Stimulated activated CD4-positive, alpha-beta T cell treated with anti-CD3 and anti-CD28 coated beads, Interleukin-2, amount 100 ng/mL, for 48 hours (primary cell): ENCODE measurements at places on chromosomes 16 and 17.

DNA sequence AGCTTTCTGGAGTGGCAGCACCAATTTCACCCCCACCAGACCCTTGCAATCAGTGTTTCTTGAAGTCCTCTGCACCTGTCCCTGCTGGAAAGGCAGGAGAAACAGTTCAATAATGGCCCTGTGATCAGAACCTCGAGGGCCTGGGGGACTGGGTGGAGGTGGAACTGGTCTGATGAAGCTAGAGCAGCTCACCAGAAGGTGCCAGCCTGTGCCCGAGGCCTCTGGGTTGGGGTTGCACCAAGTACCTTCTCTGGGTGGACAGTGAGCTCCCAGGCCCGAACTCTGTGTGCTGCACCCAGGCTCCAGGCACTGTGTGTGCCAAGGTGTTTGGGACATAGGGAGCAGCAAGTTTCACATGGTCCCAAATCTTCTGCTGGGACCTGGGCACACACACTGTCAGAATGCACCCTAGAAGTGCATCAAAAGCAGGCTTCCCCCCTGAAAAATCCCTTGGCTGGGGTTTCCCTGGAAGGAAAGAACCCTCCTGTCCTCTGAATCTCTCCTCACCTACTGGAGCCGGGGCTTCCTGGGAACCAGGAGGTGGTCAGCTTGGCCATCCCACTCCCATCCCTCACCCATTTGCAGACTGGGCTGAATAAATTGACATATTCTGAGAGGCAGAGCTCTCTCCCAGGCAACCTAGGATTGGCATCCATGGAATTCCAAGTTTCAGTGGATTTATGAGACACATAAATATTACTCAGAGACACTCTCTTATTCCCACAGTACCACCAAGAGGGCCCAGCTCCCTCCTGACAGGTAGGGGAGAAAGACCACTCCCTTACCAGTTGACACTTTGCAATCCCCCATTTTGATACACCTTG, 17.4 kb downstream of the CD300LG start:
- no peak for DNase-seq

DNA sequence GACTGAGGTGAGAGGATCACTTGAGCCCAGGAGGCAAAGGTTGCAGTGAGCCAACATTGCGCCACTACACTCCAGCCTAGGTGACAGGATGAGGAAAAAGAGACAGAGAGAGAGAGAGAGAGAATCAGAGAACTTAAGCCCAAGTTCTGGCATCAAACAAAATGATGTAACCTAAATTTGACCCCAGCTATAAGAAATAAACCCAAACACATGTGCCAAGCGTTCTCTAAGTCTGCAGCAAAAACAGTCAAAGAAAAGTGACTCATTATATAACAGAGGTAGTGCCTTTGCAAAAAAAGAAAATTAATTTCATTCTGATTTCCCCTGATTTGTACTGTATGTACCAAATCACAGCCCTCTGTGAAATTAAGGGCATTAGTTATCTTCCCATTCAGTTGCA, 89.5 kb downstream of the CDH11 start:
- DNase-seq: no peak

DNA sequence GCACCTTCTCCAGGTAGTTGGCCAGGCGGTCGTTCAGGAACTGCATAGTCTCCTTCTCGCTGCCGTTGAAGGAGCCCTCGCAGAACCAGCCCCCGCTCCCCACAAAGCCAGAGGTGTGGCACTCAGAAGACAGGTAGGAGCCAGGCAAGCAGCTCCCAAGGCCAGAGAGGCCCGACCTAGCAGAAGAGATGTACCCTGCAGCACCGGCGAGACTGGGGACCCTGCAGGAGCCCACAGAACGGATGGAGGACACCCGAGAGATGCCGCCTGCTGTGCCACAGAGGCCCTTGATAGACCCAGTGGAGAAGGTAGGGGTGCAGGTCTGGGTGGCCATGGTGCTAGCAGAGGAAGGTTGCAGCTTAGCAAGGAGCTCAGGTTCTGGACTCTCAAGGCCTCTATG, at the start of gene KRT36:
Gene KRT36 (minus strand): TSS at position 380 of the 400 bp plus-strand sequence. CDS start 46 bp downstream, at position 334.
- DNase-seq: no peak

- no peak for DNase-seq
Measured at GRCh38 chr17:38920374-38921291, 4.8 kb upstream of the LASP1NB start.

- no peak for DNase-seq
Measured at GRCh38 chr16:68707340-68708152, 29.5 kb upstream of the CDH1 start.

- DNase-seq: no peak
Measured at GRCh38 chr17:55340686-55341085, 75.9 kb downstream of the HLF start.

GRCh38 chr16:89701425-89702406, at the start of gene SPATA2L:
SPATA2L (minus strand) TSS chr16:89701705; CDS start chr16:89701232, 473 bp downstream.
- DNase-seq: peak; percentile 92

- no peak for DNase-seq
Measured at GRCh38 chr16:78894886-78895285, 705.7 kb downstream of the MAF start.

DNA sequence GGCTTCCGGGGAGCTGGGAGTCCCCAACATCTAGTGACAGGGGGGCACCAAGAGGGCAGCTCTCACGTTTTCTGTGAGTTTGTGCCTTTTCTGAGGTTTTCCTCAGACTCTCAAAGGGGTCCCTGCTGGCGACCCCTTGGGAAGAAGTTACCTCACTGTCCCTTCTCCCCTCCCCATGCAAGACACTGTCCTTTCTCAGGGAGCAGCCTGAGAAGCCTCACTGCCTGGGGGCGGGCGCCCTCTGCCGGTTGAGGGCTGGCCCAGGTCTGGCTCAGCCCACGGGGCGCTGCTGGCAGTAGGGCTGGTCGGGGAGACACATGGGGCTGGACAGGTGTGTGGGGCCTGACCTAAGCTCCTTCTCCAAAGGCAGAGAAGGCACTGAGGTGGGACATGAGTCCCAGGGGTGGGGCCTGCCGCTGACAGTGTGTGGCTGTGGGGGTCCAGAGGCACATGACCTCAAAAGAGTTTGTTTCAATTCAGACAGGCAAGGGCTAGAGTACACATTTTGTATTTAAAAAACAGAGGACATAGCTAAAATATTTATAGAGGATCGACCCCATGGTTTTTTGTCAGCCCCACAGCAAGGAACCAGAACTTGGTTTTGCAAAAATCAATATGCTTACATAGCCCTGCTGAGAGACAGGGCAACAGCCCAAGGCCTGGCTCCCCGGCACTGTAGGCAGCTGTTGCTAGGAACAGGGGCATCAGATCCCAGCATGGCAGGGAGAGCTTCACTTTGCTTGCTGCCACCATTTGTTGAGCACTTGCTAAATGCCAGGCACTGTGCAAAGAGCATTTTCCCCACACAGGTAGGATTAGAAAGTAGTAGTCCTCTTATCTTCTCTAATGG, 18.5 kb upstream of the ALDH3A1 start:
- peak; percentile 85 for DNase-seq

DNA sequence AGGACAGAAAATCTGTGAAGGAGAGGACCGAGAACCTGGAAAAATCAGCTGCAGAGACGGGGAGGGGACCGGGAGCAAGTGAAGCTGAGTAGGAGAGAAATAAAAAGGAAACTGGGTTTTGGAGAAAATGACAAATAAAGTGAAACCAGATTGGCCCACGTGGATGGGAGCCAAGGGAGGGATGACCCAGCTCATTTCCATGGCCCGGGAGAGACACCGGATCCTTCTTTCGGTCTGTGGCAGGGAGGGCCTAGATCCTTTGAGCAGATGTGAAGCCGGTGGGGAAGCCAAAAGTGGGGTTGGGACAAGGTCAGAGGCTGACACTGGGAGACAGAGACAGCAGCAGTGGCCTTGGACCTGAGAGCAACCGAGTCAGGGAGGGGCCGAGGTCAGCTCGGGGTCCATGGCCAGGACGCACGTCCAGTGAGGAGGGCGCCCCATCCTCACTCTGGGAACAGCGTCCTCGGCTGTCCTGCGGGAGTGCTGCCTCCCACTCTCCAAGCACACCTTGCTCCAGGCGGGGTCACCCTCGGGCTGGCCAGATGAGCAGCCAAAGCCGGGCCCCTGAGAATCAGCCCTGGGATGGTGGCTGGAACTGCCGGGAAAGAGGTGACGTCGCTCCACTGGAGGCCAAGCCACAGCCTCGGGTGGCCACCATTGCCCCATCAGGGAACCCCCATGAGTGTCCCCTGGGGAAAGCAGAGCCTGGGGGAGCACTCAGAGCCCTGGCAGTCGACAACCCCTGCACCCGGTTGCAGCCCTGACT, 50.8 kb upstream of the CDR2 start:
- no peak for DNase-seq

GRCh38 chr17:78993241-78993956, 13.7 kb upstream of the LGALS3BP start:
- peak; percentile 59 for DNase-seq

GRCh38 chr17:82627405-82627804, 20.8 kb downstream of the WDR45B start:
- DNase-seq: no peak

GRCh38 chr16:11611871-11612664, 25.3 kb upstream of the LITAF start:
- no peak for DNase-seq

- DNase-seq: no peak
Measured at GRCh38 chr16:86546638-86547013, 8.4 kb downstream of the MTHFSD start.

DNA sequence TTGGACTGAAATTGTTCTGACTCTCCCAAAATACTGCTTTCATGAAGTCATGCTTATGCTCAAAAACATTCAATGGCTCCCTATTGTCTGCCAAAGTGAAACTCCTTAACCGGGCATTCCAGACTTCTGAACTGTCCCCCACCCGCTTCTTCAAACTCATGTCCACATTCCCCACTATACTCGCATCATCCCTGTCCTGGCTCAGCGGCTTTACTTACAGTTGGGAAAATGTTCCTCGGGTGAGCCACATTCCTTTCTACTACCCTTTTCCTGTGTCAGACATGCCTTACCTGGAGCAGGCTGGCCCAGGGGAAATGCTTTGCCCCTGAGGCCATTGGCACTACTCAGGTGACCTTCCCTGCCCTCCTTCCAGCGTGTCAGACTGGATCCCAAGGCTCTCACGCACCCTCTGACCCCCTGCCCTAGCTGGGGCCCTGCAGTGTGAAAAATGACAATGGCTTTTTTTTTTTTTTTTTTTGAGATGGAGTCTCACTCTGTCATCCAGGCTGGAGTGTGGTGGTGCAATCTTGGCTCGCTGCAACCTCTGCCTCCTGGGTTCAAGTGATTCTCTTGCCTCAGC, 5.3 kb downstream of the CYGB start:
- DNase-seq: no peak

- no peak for DNase-seq
Measured at GRCh38 chr17:68847711-68848110, 107.5 kb downstream of the ABCA8 start.

DNA sequence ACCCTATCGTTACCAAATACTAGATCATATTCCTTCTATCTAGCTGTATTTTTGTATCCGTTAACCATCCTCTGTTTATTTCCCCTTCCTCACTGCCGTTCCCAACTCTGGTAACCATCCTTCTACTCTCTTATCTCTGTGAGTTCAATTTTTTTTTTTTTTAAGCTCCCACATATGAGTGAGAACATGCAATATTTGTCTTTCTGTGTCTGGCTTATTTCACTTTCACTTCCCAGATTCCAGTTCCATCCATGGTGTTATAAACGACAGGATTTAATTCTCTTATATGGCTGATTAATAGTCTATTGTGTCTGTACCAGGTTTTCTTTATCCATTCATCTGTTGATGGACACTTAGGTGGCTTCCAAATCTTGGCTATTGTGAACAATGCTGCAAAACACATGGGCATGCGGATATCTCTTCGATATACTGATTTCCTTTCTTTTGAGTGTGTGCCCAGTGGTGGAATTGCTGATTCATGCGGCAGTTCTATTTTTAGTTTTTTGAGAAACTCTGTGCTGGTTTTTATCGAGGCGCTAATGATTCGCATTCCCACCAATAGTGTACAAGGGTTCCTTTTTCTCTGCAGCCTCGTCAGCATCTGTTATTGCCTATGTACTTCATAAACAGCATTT, 599.6 kb downstream of the TMEM114 start:
- no peak for DNase-seq

GRCh38 chr16:11038305-11038704, 93.9 kb downstream of the CLEC16A start:
- DNase-seq: no peak

GRCh38 chr17:28509789-28510188, 3.6 kb downstream of the FOXN1 start:
- no peak for DNase-seq

- no peak for DNase-seq
Measured at GRCh38 chr17:51763058-51763457, 395.5 kb downstream of the CA10 start.

GRCh38 chr16:9797306-9797705, 384.9 kb downstream of the GRIN2A start:
- no peak for DNase-seq

GRCh38 chr16:52558448-52558847, 11.5 kb upstream of the TOX3 start:
- DNase-seq: no peak
